ENCODE measurements at places on chromosomes 6 and 20.

DNA sequence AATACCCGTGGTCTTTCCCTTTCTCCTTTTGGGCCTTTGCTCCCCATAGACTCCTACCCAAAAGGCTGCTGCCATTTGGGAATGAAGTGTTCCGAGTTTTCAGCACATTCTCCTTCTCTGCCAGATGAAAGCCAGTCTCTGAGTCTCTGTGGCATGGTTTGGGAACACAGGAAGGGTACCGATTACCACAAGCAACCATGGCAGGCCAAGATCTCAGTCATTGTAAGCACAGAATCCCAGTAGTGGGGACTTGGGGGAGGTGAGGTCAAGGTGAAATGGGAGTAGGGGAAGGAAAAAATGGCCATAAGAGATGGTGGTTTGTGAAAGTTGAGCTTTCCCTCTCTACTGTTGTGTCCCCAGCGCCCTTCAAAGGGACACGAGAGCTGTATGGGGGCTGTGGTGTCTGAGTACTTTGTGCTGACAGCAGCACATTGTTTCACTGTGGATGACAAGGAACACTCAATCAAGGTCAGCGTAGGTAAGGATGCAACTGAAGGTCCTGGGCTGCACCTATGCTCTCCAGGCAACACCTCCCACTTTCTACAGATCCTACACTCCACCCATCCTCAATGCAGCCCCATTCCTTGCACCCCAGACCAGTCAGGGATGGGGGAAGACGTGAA, 4.1 kb downstream of the CFB start:
- no peak for DNase-seq

DNA sequence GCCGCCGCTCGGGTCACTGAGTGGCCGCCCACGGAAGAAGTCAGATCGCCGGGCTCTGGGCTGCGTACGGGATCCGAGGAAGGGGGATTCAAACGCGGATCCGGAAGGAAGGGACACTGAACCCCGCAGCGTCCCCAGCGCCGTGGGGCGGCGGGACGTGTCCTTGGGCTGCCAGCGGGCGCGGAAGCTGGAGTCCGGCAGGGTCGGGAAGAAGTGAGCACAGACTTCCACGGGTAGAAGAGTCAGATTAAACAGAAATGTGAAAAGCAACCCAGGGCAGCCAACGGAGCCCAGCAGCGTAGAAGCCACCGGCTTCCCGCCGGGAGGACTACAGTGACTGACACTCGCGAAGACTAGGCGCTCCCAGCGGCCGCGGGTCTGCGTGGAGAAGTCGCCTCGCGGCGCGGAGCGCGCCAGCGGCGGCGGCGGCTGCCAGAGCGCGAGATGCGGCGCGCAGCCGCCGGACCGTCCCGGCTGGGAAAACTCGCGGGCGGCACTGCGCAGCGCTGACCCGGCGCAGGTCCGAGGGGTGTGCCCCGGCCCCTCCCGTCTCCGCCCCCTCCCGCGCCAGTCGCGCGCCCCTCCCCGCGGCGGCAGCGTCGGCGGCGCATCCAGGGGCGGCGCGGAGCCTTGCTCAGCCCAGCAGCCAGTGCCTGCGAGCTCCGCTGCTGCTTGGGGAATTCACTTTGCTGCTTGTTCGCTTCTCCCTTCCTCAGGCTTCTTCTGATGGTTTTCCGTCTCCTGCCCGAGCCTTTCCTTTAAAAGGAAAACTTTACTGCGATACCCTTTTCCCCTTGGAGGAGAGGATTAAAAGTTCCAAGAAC, at the start of gene SAMD5:
Gene SAMD5, plus strand, starts transcription at position 649 of the 824 bp plus-strand sequence. CDS start 239 bp downstream, outside the sequence.
- peak; percentile 68 for DNase-seq

DNA sequence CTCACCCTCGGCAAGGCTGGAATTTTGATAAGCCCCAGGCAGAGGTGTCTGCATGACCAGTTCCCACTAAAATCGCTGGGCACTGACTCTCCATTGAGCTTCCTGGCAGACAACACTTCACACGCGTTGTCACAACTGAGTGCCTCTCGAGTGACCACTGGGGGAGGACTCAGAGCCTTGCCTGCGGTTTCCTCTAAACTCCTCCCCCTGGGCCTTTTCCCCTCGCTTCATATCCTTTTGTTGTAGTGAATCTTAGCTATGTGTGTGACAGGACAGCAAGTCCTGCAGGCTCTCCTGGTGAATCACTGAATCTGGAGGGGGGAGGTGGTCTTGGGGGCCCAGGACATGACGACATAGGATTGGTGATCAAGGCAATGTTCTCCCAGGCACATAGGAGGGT, 670.8 kb downstream of the PRKN start:
- DNase-seq = peak; percentile 13

GRCh38 chr6:30885999-30886896, 1.9 kb downstream of the DDR1 start:
- DNase-seq = peak; percentile 69

- peak; percentile 71 for DNase-seq
Measured at GRCh38 chr6:45387236-45387635, 9.5 kb upstream of the SUPT3H start.

- DNase-seq = no peak
Measured at GRCh38 chr6:167946604-167947003, 50.9 kb upstream of the KIF25 start.

- no peak for DNase-seq
Measured at GRCh38 chr6:54601600-54602300, 244.8 kb upstream of the FAM83B start.

DNA sequence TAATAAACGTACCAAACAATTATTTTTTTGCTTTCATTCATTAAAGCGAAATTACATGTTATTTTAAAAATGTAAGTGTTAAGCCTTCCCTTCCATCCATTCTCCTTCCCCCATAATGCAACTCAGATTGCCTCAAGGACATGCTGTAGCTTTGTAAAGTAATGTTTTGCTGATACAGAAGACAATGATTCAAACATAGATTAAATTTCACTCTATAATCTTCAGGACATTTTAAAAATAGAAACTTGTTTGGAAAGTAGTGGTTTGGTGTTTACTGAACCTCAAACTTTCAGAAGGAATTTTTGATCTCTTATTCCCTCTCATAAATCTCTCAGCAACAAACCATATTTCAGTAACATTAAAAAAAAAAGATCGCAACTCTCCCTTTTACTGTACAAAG, 350.9 kb upstream of the HSF2 start:
- no peak for DNase-seq

GRCh38 chr20:49179368-49180277, 8.5 kb downstream of the STAU1 start:
- no peak for DNase-seq

- DNase-seq = no peak
Measured at GRCh38 chr6:26382121-26382520, 787 bp upstream of the BTN2A2 start.

DNA sequence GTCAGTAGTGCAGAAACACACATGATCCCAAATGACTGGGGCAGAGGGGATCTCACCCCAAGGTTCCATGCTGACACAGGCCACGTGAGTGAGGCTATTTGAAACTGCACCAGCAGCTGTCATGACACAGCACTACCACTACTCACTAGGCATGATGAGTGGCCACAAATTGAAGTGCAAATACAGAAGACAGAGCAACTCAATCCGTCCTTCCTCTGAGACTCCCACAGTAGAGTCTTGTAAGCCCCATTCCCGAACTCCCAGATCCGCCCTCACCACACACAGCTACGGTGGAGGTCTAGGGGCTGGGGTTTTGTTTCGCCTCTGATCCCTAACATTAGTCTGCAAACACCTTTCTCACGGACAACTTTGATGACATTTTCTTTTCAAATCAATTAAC, 113.3 kb upstream of the NUP153 start:
- no peak for DNase-seq

DNA sequence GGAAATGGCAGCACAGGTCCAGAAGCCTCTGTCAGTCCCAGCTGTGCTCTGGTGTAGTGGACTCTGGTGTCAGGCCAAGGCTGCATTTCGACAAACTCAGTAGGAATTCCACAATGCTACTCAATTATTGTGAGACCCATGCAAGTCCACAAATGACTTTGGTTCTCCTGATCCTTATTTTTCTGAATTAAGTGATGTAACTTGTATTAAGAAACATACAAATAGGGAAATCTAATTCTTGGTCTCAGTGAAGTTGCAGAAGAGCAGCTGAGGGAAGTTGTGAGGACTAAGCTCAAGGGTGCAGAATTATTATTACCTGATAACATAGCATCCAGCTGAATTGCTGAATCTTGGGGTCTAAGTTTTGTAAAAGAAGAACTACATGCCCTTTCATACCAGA, 116.8 kb downstream of the MAFB start:
- no peak for DNase-seq

DNA sequence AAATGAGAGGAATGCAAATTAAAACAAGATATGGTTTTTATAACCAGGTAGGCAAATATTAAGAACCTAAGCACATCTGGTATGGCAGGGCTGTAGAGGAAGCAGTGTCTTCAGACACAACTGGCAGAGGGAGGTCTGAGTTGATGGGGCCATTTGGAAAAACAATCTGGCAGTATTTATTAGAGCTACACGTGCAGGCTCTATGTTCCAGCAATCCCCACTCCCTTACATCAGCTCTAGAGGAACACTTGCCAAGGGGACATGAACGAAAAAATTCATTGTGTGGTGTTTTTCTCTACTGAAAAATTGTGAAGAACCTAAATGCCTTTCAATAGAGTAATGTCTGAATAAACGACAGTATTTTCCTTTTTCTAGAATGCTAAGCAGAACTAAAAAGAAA, 111.6 kb upstream of the EDN1 start:
- DNase-seq = no peak

DNA sequence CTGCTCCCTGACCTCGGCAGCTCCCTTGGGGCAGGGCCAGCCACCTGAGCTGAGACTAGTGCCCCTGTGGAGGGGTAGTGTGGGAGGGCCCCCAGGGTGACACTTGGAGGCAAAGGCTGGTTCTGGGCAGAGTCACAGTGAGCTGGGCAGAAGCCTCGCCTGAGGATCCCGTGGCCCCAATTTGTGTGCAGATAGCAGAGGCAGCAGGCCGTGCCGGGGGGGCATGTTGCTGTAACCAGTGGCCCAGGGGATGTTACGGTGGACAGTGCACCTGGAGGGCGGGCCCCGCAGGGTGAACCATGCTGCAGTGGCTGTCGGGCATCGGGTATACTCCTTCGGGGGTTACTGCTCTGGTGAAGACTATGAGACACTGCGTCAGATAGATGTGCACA, 2.9 kb downstream of the KLHDC3 start:
- DNase-seq = no peak

- peak; percentile 84 for DNase-seq
Measured at GRCh38 chr6:70371454-70372105, 41.7 kb upstream of the FAM135A start.

DNA sequence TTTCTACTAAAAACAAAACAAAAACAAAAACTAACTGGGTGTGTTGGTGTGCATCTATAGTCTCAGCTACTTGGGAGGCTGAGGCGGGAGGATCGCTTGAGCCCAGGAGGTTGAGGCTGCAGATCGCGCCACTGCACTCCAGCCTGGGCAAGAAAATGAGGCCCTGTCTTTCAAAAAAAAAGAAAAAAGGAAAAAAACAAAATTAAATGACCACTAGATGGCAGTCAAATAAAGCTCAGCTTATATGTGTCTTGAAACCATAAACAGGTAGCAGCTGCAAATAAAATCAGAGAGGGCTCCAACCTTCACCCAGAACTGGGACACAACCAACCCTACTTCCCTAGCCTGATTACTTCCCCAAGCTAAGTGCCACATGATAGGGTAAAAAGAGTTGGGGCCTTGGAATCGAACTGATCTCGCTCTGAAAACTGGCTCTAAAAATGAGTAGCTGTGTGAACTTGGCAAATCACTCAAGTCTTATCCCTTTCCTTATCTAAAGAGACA, 67.1 kb upstream of the ADGRF4 start:
- DNase-seq = peak; percentile 72

GRCh38 chr6:136212608-136213007, 37.5 kb downstream of the MTFR2 start:
- no peak for DNase-seq

DNA sequence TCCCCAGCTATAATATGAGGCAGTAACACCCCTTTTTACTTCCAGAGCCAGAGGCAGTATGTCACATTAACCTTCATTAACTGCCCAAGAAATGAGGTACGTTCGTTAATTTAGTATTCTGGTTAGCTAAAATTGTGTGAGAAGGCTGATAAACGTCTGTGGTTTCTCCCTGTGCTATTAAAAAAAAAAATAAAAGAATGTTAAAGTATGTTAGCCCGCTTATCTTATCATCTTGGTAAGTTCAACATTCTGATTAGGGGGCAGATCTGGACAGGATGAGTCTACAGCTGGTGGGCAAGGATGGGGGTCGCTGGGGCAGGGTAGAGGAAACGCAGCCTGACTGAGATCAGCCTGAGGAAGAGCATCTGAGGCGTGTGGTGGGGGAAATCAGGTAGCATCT, 154.0 kb downstream of the PRL start:
- no peak for DNase-seq

- DNase-seq = no peak
Measured at GRCh38 chr20:768426-768978, at the start of gene SLC52A3. Gene SLC52A3, minus strand, starts transcription at chr20:768500. Its CDS starts 2,726 bp downstream, at chr20:765774.

DNA sequence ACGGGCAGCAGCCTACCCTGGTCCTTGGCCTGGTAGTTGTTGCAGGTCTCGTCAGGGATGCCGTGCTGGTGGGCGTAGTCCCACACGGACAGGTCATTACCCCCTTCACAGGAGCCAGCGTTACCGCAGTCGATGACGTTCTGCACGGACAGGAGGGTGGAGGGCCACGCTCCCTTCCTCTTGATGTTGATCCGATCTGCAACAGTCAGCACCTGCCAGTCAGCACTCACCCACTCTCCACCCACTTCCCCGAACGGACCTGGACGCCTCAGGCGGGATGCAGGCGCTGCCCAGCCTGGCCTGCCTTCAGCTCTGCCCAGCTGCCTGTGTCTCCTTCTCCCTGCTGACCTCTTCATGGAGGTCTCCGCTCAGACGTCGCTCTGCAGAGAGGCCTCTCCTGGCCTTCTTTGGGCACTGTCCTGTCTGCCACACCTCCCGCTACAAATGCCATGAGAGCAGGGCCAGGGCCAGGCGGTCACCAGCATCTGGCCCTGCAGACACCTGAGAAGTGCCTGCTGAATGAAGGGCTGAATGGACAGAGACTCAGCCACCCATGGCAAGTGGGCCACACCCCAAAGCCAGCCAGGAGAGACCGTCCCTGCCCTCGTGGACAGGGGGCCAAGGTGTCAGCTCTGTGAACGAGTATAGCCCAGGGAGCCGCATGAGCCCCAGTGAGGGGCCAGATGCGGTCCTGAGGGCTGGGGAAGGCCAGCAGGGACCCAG, 5.4 kb downstream of the CTSZ start:
- no peak for DNase-seq

DNA sequence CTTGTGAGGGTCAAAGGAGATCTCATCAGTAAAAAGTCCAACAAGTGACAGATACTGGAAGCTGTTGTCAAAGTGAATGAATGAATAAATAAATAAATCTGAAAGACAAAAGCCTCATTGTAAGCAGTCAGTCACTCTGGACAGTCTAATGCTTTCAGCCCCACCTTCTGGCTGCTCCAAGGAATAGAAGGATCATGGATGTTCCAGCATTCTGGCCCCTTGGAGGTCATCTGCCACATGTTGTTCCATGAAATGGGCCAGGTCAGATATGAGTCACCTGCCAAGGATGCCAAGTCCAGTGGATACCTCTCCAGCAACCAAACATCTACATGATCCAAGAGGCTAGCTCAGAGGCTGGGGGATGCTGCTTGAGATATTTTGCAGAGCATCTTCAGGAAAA, 185.6 kb downstream of the BMP7 start:
- no peak for DNase-seq

All from cardiac fibroblast (primary cell).